Activated naive CD4-positive, alpha-beta T cell (primary cell): ENCODE measurements at places on chromosomes 1 and 21.

DNA sequence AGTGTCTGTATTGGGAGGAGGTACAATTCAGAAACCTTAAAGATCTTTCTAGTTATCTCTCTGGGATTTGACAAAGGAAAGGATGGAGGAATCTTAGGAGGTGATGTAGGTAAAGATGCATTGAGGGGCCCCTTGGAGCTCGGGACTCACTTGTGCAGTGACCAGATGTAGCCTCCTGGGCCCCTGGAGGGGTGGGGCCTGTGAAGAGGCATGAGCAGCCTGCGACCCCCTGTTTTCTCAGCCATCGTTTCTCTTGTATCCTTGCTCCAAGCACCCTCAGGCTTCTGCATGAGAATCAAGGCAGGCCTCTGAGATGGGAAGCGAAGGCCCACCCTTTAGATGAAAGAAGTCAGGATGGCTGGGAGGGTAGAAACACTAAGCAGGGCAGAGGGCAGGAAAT, 39.6 kb downstream of the LGR6 start:
- DNase-seq: no peak

DNA sequence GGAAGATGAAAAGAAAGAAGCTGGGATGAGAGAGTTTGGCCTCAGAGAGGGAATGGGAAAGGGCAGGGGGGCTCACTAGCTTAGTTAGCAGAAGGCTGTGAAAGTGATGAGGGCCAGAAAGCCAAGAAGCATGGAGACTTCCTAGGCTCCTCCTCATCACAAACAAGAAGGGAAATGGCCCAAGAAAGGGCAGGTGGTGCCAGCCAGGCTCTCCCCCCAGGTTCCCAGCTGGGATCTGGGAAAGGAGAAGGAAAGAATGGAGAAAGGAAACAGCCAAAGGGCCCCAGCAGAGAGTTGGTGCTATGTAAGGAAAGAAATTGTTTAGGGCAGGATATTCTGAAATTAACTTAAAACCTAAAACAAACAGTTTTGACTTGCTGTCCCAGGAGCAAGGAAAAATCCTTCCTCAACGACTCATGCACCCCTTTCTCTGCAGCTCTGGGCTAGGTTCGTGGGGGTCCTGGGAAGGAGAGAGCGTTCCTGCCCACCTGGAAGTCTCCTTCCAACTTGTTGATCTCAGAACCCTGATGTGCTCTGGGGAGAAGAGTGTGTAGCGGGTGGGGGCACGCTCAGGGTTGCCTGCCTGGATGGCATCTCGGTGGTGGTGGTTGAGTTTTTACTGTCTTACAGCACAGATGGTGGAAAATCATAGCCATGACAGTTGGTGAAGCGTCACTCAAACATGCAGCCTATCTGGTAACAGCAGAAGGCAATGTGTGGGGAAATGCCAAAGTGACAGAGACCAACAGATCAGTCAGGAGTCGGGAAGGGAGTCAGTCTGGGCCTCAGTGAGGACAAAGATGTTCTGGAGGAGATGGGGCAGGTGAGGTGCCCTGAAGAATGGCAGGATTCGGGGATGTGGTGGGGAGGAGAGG, 147.3 kb downstream of the CLIC6 start:
- no peak for DNase-seq

- no peak for DNase-seq
Observed at GRCh38 chr1:153670257-153670858, 435 bp downstream of the ILF2 start.

GRCh38 chr1:41353744-41354143, 7.5 kb upstream of the FOXO6 start:
- no peak for DNase-seq

- DNase-seq: no peak
Observed at GRCh38 chr21:31634993-31635392, 24.5 kb upstream of the SOD1 start.

- DNase-seq: no peak
Observed at GRCh38 chr1:245480393-245481120, 325.8 kb downstream of the KIF26B start.

GRCh38 chr1:68221980-68222373, 10.3 kb downstream of the WLS start:
- no peak for DNase-seq

DNA sequence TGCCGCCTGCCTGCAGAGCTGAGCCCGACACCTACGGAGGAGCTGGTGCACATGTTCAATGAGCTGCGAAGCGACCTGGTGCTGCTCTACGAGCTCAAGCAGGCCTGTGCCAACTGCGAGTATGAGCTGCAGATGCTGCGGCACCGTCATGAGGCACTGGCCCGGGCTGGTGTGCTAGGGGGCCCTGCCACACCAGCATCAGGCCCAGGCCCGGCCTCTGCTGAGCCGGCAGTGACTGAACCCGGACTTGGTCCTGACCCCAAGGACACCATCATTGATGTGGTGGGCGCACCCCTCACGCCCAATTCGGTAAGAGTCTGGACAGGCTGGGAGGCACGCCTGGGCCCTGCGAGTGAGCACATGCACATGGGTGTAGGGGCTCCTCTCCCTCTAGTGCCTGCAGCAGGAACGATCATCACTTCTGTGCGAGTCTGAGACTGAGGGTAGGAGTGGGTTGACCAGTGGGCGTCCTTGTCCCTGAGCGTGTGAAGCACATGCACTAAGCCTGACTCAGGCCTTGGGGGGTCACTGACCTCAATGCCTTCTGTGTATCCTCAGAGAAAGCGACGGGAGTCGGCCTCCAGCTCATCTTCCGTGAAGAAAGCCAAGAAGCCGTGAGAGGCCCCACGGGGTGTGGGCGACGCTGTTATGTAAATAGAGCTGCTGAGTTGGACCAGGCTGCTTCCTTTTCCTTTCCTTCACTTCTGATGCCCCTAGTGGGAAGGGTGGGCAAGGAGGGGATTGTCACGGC, 6.9 kb downstream of the DMAP1 start:
- DNase-seq: no peak

- no peak for DNase-seq
Observed at GRCh38 chr21:43211072-43211759, 42.4 kb downstream of the CRYAA start.

- no peak for DNase-seq
Observed at GRCh38 chr1:225980005-225980836, 18.9 kb downstream of the SDE2 start.

DNA sequence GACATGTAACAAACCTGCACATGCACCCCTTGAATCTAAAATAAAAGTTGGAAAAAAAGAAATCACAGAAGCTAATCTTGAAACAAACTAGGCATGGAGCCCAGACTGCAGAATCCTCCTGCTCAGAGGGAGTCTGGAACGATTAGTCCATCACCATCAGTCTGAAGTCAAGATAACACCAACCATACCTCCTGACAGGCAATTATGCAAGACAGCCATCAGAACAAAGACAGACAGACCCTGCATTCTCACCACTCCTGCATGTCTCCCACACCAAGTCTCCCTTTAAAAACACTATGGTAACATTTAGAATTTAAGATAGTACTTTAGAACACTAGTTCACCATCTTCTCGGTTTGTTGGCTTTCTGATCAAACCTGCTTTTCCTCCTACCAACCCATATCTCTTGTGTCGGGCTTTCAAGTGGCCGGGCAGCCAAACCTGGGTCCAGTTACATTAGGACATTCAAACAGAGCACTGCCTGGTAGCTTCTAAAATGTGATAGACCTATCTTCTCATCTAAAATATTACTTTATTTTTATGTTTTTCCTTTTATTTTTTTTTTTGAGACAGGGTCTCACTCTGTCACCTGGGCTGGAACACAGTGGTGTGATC, 10.1 kb downstream of the YARS1 start:
- no peak for DNase-seq
